ENCODE measurements at places on chromosomes 3 and 15.

DNA sequence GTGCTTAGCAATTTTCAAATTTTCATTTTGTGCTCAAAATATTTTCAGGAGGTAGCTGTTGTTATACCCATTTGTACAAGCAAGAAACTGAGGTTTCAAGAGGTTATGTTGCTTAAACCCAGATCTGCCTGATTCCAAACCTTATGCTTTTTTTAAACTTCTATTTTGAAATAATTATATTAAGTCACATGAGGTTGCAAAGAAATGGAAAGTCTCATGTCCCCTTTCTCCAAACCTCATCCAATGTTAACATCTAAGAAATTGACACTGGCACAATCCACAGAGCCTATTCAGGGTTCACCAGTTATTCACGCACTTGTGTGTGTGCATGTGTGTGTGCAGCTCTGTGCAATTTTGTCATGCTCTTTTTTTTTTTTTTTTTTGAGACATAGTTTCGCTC is 35.1 kb downstream of the B3GNT5 start:
- H3K27ac ChIP-seq, result no peak overlapping the region
- H3K36me3 ChIP-seq, result peaks cover 3% of the 10 kb centered on the region
- H3K4me3 ChIP-seq, result no peak overlapping the region

GRCh38 chr3:98038286-98038685 is 3.2 kb upstream of the GABRR3 start:
- no peak overlapping the region for H3K4me3 ChIP-seq
- H3K4me1 ChIP-seq, result no peaks in the 10 kb centered on the region
- no peaks in the 10 kb centered on the region for H3K27me3 ChIP-seq
- no peak for DNase-seq

DNA sequence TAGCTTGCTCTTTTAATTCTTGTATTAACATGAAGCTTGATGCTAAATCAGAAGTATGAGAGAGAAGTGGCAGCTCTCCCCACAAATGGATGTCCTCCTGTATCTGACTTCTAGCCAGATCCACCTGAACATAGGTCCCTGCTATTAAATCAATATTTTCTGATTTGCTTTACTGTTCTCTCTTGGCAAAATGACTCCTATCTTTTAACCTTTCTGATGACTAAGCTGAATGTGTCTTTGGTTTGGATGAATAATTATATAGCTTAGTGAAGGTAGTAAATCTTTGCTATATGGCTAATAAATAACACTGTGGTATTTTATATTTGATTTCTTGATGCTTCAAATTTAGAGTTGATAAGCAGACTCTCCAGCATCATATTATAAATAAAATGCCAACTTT is 28.3 kb upstream of the ARL14 start:
- H3K27ac ChIP-seq, result no peak overlapping the region
- H3K36me3 ChIP-seq, result no peaks in the 10 kb centered on the region
- DNase-seq, result no peak
- H3K27me3 ChIP-seq, result no peaks in the 10 kb centered on the region

GRCh38 chr3:192570821-192571791 is 156.2 kb downstream of the FGF12 start:
- peak; percentile 15 for DNase-seq
- H3K4me3 ChIP-seq, result peak overlapping the region; percentile 58
- H3K4me1 ChIP-seq, result no peaks in the 10 kb centered on the region
- H3K27ac ChIP-seq, result no peak overlapping the region
- H3K36me3 ChIP-seq, result no peaks in the 10 kb centered on the region

- H3K27me3 ChIP-seq, result no peaks in the 10 kb centered on the region
- no peaks in the 10 kb centered on the region for H3K4me1 ChIP-seq
- no peak for DNase-seq
- no peak overlapping the region for H3K27ac ChIP-seq
- no peaks in the 10 kb centered on the region for H3K36me3 ChIP-seq
Observed at GRCh38 chr3:113607219-113607596, 74.9 kb downstream of the SIDT1 start.

GRCh38 chr3:177345973-177346503 is 148.8 kb upstream of the TBL1XR1 start:
- H3K27me3 ChIP-seq, result no peaks in the 10 kb centered on the region
- no peaks in the 10 kb centered on the region for H3K36me3 ChIP-seq
- no peak for DNase-seq
- H3K4me1 ChIP-seq, result peaks cover 7% of the 10 kb centered on the region
- no peak overlapping the region for H3K4me3 ChIP-seq

- no peaks in the 10 kb centered on the region for H3K27me3 ChIP-seq
- no peaks in the 10 kb centered on the region for H3K4me1 ChIP-seq
- no peak overlapping the region for H3K4me3 ChIP-seq
- no peak overlapping the region for H3K27ac ChIP-seq
Observed at GRCh38 chr3:72496051-72496670, 352.1 kb downstream of the SHQ1 start.

DNA sequence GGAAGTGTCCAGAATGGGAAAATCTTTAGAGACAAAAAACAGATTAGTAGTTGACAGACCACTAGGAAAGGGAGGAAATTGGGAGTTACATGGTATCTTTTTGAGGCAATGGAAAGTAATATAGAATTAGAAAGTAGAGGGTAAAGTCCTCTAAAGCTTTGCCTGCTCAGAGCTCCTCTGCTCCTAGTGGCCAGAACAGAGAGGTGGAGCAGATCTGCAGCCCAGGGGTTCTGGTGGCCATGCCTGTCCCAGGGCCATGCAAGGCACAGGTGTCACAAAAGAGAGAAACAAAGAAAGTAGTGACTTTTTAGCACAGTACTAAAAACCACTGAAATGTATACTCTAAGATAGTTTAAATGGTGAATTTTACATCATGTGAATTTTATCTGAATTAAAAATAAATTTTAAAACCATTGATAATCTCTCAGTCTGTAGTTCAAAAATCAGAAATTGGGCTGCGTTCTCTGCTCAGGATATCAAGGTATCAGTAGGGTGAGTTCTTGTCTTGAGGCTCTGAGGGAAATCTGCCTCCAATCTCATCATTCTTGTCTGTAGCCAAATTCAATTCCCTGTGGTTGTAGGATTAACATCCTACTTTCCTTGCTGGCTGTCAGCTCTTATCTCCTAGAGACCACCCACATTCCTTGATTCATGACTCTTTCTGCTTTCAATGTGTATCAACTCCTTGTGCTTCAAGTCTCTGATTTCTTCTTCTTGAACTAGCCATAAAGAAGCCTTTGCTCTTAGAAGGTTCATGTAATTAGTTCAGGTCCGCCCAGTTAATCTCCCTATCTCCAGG is 23.6 kb downstream of the PYGO1 start:
- H3K27me3 ChIP-seq, result no peaks in the 10 kb centered on the region
- H3K4me3 ChIP-seq, result no peak overlapping the region
- H3K36me3 ChIP-seq, result no peaks in the 10 kb centered on the region
- H3K4me1 ChIP-seq, result no peaks in the 10 kb centered on the region

- H3K27me3 ChIP-seq, result peaks cover 9% of the 10 kb centered on the region
- DNase-seq, result no peak
Observed at GRCh38 chr3:38067508-38068233, 28.7 kb downstream of the DLEC1 start.

DNA sequence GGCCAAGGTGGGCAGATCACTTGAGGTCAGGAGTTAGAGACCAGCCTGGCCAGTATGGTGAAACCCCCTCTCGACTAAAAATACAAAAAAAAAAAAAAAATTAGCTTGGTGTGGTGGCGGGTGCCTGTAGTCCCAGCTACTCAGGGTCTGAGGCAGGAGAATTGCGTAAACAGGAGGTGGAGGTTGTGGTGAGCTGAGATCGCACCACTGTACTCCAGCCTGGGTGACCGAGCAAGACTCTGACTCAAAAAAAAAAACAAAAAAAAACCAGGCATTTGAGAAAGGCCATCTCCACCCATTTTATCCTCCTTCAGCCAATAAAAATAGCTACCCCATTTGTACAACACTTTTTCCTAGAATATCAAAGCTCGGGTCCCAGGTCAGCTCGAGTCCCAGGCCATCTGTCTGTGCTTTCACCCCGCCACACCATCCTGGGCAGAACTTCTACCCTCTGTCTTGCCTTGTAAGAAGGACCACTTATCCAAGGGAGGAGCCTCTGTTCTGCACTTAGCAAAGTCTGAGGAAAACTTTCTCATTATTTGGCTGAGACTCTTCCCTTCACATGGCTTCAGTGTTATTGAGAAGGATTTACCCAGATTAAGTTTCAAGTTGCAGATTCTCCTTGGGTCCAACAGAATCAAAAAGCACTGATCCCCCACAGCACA is 99.1 kb downstream of the MESD start:
- no peaks in the 10 kb centered on the region for H3K4me1 ChIP-seq
- H3K4me3 ChIP-seq, result no peak overlapping the region
- H3K36me3 ChIP-seq, result no peaks in the 10 kb centered on the region

DNA sequence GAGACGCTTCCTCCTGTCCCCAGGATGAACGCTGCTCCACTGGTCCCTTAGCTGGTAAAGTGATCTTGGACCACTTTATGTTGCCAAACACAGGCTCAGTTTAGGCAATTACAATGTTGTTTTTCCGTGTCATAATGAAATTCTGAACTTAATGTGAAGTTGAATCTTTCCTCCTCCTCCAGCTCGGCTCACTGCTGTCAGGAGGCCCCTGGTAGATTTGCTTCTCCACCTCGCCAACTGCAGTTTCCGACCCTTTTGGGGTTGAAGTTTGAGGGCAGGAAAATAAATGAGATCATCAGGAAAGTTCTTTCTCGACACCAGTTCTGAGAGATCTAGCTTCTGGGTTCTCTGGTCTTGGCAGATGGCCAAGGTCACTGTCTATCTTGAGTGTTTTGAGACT is 27.8 kb downstream of the CFAP161 start:
- H3K4me3 ChIP-seq, result no peak overlapping the region
- H3K27me3 ChIP-seq, result no peaks in the 10 kb centered on the region
- H3K27ac ChIP-seq, result no peak overlapping the region
- H3K36me3 ChIP-seq, result no peaks in the 10 kb centered on the region
- DNase-seq, result no peak

Data from SK-N-SH (cell line).